ENCODE measurements at places on chromosomes 13 and 19.

DNA sequence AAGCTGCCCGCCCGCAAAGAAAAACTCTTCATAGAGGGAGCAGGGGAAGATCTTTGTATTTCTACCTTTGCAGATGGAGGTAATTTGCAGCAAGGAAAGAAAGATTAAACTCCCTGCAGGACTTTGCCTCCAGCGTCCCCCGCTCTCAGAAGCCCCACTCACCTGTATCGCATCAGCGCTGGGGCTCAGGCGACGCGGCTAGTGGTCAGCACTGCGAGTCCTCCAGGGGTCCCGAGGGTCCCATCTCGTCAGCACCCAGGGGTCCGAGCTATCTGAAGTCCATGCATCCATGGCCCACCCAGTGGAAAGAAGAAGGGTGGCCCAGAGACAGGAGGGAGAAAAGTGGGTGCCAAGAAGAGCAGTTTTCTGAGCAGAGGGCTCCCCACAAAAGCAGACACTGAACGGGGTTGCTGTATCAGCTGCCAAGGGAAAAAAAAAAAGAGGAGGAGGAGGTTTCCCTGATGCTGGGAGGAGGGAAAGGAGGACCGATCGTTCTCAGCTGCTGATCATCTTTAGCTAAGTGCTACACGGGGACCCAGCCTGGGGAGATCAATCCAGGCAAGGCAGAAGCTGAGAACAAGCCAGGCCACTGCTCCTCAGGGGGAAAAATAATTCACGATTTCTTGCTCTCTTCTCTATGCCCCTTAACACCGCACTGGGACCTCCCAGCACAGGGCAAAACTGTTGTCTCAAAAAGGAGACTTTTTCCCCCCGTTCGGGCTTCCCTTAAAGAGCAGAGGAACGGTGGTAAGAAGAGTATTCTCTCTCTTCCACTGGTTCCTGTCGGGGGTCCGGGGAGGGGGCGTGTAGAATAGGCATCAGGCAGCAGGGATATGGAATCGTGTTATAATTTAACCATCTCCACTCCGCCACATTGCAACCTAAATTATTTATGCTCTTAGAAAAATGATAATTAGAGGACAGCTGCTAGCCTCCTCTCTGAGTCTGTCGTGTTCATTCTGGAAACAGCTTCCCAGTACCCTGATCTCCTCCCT is 117.7 kb upstream of the CACNA1A start:
- no peak for DNase-seq

DNA sequence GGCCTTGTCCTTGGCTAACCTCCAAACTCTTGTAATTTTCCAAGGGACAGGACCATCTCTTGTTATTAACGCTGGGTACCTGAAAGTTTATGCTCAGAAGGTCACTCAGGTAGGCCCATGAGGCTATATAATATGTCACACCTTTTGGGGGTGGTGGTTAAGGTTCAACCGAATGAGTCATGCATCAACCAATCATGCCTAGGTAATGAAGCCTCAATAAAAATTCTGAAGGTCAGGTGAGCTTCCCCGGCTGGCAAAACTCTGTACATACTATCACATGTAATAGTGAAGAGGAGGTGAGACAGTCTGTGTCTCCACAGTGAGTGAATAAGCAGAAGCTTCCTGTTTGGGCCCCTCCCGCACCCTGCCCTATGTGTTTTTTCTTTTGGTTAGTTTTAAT is 424.9 kb downstream of the PCDH17 start:
- no peak for DNase-seq

- no peak for DNase-seq
Measured at GRCh38 chr19:29533578-29534544, 8.1 kb downstream of the VSTM2B start.

DNA sequence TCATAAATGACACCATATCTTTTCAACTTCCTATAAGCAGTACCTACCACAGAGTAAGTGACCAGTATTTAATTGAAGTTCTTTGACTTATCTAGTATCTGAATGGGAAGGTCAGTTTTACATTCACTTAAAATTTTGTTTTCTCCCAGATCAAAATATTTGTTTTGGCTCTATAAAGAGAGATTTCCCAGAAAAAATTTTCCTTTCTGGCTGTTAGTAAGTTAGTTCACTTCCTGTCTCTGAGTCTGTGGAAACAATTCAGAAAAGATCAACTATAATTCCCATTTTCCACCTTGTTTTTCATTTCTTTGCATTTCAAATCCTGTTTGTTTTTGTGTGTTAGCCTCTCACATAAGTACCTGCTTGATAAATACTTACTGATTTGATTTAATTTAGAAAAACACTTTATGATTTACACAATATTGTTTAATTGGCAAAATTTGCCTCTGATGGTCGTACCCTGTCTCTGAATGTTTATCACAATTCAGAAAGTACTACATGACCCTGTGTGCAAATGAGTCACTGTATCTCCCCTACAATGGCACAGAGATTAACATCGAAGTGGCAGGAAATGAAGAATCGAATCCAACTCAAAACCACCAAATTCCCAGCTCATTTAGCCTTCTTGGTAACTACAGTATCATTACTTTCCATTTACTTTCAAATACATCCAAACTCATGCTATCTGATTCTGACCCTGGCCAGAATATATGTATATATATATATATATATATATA is 15.4 kb upstream of the MED4 start:
- no peak for DNase-seq

- no peak for DNase-seq
Measured at GRCh38 chr19:30762651-30763050, 390.5 kb downstream of the ZNF536 start.

DNA sequence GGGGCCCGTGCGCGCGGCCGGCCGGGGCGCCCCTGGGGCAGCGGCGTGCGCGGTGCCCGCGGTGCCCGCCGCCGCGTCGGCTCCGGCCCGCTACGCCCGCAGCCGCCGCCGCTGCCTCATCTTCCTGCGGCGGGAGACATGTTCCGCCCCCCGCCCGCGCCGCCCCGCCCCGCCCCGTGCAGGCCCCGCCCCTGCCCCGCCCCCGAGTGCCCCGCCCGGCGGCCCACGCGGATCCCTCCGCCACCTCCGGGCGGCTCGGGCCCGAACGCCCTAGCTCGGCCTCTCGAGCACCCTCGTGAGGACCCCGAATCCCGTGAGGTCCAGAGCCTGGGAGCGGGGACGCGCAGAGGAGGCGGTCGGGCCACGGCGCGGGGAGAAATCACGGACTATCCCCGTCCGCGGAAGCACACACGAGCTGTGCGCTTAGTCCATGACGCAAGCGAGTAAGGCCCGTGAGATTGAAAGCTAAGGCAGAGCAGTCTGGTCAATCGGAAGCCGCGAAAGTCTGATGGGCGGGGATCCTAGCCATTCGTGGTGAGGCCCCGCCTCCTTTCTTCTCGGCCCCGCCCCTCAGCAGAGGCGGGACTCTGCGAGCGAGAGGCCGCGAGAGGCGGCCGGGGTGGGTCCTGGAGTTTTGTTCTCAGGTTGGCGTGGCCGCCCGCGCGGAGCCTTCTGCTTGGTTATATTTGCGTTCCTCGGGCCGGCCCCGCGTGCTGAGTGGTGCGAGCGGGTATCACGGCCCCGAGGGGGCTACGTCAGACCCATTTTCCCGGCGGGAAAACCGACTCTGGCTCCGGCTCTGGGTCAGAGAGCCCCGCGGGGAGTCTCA is at the start of gene TCF3:
TCF3 (minus strand) TSS at position 145 of the 829 bp plus-strand sequence. CDS start 2,367 bp downstream, outside the sequence.
- peak; percentile 98 for DNase-seq

DNA sequence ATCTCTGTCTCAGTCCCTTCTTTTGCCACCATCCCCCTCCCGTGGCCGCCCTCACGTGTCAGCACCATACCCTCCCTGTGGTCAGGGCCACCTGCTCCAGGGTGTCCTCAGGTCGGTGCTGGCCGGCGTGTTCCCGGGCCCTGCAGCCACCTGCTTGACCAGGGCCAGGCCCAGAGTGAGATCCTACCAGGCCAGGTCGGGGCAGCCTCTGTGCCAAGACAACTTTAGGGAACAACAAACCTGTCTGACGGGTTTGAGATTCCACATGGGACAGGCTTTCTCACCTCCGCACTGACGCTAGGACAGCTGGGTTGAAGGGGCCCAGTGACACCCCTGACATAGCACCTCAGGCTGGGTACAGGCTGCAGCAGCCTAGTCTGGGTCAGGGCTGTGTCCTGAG is 7.5 kb upstream of the SBNO2 start:
- DNase-seq = no peak

- no peak for DNase-seq
Measured at GRCh38 chr13:39350461-39350881, 252.5 kb downstream of the LHFPL6 start.

- DNase-seq = no peak
Measured at GRCh38 chr13:73462241-73462640, 403.4 kb downstream of the KLF5 start.

DNA sequence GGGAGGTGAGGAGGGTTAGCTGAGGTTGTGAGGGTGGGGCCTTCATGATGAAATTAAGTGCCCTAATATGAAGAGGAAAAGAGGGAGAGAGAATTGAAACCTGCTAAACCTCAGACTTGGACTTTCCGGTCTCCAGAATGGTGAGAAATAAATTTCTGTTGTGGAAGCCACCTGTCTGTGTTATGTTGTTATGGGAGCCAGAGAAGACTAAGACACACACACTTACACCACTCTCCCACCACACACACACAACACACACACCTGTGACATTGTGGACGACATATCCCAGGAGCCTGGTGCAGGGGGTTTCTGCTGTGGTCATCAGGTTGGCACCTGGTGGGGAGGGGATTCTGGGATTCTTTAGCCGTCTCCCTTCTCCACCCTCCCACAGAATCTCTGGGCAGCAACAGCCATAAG is 14.0 kb downstream of the KLK4 start:
- DNase-seq = no peak

- no peak for DNase-seq
Measured at GRCh38 chr13:71853725-71854124, 13.3 kb downstream of the DACH1 start.

GRCh38 chr19:45771311-45771933 is 2.4 kb upstream of the SIX5 start:
- DNase-seq = no peak

DNA sequence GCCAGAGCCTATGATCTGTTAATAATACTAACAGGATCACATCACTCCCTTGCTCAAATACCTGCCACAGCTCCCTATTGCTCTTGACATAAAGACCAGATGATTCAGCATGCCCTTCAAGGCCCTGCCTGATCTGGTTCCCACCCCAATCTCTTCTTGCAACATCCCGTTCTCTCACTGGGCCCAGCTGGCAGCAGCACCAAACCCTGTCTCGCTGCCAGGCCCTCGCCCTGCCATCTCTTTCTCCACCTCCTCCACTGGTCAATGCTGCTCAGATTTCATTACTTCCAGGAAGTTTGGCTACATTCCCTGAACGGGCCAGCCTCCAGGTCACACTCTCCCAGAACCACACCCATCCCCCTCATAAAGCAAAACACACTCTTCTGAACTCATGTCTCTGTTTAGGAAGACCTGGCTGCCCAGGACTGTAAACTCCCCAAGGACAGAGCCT is 8.6 kb upstream of the BCAT2 start:
- DNase-seq = no peak

DNA sequence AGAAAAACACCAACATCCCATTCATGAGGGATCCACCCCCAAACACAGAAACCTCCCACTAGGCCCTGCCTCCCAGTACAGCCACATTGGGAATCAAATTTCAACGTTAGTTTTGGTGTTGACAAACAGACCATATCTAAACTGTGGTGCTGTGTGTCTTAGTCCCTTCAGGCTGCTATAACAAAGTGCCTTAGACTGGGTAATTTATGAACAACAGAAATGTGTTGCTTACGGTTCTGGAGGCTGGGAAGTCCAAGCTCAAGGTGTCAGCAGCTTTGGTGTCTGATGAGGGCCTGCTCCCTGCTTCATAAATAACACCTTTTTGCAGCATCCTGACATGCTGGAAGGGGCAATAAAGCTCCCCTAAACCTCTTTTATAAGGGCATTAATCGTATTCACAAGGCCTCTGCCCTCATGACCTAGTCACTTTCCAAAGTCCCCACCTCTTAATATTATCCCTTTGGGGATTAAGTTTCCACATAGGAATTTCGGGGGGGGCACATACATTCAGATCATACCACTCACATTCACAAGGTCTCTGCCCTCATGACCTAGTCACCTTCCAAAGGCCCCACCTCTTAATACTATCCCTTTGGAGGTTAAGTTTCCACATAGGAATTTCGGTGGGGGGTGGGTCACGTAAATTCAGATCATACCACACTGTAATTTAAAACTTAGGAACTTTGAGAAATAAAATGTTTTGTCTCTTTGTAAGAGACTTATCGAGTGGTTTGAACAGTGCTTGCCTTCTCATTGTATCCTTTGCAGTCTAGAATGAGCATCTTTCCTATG is 27.5 kb downstream of the ZNF507 start:
- DNase-seq = no peak

- DNase-seq = no peak
Measured at GRCh38 chr19:47886010-47886559, at the start of gene SULT2A1. TSS of gene SULT2A1 (minus strand) at chr19:47886315. CDS start at chr19:47886257, 58 bp downstream.

DNA sequence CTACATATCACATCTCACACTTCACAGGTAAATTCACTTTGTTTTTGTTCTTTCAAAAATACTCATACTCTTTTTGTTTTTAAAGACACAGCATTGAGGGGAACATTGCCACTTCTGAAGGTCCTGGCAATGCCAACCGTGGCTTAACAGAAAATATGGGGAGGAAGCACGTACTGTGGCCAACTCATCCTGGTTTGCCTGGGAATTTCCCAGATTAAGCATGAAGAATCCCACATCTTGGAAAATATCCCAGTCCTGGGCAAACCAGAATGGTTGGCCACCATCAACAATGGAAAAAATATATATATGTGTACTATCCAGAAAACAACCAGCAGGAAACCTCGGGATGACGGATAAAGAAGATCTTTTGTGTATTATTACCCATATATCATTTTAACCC is 1032.2 kb upstream of the SLC10A2 start:
- DNase-seq = no peak

DNA sequence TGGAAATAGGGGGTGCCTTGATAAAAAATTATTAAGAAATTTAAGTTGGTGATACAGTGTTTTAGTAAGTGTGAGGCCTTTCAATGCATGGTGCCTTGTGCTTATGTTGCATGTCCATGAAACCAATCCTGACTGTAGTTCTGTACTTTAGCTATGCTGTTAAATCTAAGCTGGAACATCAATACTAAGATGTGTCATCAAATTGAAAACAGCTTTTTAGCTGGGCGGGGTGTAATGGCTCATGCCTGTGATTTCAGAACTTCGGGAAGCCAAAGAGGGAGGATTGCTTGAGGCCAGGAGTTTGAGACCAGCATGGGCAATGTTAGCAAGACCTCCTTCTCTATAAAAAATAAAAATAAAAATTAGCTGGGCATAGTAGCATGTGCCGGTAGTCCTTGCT is 930.3 kb upstream of the PCDH9 start:
- no peak for DNase-seq

DNA sequence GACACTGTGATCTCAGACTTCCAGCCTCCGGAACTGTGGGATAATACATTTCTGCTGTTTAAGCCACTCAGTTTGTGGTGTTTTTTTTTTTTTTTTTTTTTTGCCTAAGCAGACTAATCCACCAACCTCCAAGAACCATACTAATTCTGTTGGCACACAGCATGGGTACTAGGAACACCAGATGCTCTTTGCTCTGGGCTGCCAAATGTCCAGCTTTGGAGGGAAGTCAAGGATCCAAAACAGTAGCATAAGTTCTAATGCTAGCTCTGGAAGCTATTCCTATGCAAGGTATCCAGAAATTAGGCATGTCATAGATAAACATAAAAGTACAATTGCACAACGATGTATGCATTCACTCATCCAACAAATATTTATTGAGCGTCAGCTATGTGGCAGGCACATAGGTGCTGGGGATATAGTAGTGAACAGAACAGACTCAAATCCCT is 64.5 kb upstream of the WDFY2 start:
- DNase-seq = no peak

GRCh38 chr13:98557937-98558792 is 18.7 kb downstream of the STK24 start:
- peak; percentile 29 for DNase-seq

GRCh38 chr13:74575729-74576125 is 441.5 kb upstream of the KLF12 start:
- no peak for DNase-seq

- no peak for DNase-seq
Measured at GRCh38 chr13:50800091-50800739, 43.3 kb downstream of the DLEU7 start.
